Stimulated activated CD4-positive, alpha-beta T cell treated with anti-CD3 and anti-CD28 coated beads, Interleukin-1b, Interleukin-23, amount 100 ng/mL, for 48 hours (primary cell): ENCODE measurements at places on chromosomes 1 and 21.
A peak's percentile ranks its signal among the peaks of the same experiment; 100 is the strongest.

DNA sequence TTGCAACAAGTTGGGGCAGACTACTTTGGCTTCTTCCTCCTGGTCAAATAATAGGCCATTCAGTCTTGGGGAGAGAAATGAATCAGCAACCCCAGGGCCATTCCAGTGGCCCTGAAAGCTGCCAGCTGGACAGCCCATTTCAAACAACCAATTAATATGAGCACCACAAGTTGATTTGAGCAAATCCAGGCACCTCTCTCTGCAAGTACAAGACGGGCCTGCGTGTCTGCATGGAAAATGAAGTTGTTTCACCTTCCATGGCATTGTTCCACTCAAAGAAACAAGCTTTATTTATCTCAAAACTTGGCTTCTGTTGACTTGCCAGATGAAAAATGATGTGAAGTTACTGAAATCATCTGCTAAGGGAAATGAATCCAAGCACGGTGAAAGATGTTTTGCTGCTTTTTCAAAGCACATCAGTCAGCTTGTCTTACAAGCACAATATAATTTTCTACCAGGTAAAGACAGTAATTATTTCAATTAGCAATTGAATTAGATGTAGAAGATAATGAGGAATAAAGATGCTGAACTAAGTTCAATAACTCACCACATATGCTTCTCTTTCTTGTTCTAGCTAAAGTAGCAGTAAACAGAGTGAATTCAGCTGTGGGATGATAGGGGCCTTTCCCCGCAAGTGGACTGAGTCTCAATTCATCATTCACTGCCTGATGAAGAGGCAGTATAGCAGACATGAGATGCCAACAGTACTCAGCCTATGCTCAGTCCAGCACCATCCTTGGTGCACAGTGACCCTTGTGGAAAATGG is 95.2 kb upstream of the SSX2IP start:
- DNase-seq: no peak

GRCh38 chr1:184532199-184532598 is 145.4 kb downstream of the C1orf21 start:
- DNase-seq: no peak

GRCh38 chr1:158509471-158510156 is 37.6 kb downstream of the OR10R2 start:
- no peak for DNase-seq

DNA sequence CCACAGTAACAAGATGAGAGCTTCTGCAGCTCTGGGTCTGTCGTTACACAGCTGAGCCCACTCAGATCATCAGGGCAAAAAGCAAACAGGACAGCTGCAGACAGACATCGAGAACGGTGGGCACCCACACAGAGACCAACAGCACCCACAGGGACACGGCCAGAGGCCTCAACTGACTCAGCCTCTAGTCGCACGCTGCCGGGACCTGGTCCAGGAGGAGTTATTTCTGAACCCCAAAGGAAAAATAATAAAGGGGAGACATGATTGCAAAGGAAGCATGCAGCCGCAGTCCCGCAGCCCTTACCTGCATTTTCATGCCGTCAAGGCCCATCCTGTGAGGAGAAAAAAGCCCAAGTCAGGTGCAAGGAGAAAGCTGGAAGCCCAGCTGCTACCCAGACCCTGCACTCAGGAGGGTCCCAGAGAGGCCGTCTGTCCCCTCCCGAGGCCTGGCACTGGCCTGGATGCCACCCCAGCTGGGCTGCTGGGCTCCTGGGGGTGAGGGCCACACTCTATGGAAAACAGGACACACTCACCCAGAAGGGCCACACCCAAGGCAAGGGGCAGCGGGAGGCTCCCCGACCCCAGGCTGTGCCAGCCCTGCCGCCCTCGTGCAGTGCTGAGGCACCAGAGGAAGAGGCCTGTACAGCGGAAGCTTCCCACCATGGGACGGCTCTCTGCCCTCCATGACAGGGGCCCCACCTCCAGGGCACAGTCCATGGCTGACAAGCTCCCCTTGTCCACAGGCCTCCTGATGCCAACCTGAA is 15.7 kb downstream of the LSS start:
- no peak for DNase-seq

DNA sequence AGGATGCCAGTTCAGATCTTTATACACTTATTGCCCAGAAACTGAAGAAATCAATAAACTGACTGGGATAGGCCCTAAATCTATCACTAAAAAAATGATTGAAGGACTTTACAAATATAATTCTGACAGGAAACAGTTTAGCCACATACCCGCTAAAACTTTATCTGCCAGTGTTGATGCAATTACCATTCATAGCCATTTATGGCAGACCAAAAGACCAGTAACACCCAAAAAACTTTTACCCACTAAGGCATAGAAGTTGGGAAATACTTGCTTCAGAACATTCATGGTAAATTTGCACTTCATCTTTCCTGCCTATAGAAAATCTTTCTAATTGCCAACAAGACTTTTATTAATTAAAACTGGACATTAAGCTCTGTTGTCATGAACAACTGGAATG is 15.0 kb upstream of the GPR25 start:
- no peak for DNase-seq

DNA sequence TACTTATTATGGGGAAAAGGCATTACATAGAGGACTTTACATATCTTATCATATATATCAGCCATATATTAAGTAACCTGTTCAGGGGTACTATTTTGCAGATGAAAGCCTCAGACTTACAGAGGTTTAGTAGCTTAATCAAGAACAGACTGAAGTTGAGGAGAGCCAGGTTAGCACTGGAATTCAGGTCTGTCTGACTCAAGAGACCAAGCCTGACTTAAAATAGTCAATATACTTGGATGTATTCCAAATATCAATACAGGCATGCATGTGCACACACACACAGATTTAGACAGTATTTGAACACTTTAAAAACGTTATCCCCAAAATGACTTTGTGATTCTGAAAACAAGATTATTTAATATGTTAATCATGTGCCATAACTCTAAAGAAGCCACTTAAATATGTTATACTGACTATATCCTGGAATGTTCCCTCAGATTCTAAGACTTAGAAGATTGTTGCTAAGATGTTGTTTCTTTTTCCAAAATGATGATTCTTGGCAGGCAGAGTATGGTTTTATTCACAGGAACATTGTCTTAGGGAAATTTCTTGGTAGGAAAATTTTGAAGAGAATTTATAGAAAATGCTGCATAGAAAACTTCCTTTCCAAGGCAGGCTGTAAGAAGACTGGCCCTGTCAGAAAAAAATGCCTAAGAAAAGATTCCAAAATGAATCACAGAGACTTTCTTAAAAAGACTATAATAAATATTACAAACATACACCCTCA is 61.6 kb downstream of the ADAMTS1 start:
- no peak for DNase-seq

- peak; percentile 88 for DNase-seq
Measured at GRCh38 chr1:206864939-206865671, at the start of gene IL20. Gene IL20, plus strand, starts transcription at chr1:206865623. Its CDS starts 230 bp downstream, at chr1:206865853.

GRCh38 chr1:172931761-172932160 is 119.0 kb downstream of the TNFSF18 start:
- no peak for DNase-seq

DNA sequence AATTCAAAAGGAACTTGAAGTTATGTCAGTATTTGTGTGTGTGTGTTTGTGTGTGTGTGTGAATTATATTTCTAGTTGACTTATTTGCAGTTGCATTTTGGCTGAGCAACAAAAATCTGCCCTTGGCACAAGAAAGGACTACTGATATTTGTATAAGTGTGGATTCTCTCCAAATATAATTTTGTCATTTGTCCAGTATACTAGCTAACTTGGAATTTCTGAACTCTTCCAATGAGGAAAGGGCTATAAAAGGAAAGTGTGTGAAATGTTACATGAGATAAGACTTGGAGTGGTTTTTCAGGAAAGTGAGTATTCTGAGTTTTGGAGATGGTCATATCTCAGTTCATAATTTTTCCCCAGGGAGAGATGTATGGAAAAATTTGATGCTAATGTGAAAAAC is 1384.1 kb upstream of the B3GALT2 start:
- no peak for DNase-seq

GRCh38 chr1:29690156-29690555 is 453.8 kb downstream of the PTPRU start:
- DNase-seq: no peak

DNA sequence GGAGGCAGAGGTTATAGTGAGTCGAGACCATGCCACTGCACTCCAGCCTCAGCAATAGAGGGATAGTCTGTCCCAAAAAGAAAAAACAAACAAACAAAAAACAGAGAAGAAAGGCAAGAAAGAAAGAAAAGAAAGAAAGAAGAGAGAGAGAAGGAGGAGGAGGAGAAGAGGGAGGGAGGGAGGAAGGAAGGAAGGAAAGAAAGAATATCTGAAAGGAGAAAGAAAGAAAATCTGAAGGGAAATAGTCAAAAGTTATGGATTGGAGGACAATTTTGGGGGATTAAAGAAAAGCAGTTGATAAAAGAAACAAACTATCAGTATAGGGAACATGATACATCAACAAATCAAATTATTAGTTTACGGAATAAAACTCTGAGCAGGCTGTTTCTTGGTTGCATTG is 67.4 kb upstream of the TBX15 start:
- DNase-seq: no peak

GRCh38 chr1:70945251-70945650 is 102.4 kb downstream of the PTGER3 start:
- no peak for DNase-seq

DNA sequence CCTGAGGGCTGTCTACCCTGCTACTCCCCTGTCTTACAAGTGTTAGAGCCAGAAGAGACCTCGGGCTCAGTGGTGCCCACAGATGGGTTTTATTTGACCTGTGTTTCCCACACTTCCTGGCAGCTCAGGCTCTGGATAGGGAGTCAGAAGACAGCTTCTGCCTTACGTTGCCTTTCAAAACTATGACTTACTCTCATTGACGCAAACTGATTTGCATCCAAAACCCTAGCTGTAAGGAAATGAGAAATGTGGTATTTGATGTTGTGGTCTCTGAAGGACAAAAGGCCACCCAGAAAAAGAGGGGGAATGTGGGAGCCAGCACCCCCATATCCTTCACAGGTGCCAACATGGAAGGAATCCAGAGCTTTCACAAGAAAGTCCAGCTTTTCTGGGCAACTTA is 180.2 kb downstream of the ATG4C start:
- DNase-seq: no peak

DNA sequence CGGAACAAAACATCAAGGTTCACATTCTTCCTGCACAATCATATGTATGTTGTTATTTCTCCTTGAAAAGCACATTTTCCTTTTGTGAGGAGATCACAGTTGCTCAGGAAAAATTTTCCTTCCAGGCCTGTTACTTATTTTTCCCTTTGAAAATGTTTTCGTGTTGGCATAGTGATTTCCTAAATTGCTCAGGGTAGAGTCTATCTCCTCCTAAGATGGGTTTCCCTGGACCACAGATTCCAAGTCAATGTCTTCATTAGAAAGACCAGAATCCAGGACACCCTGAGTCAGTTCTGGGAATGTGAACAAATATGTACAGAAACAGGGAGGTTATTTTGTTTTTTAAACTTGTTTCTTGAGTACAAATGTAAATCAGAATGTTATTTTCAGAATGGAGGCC is 94.3 kb upstream of the C1orf105 start:
- DNase-seq: no peak

- DNase-seq: no peak
Measured at GRCh38 chr21:29396951-29397455, 98.3 kb downstream of the BACH1 start.

GRCh38 chr1:64490213-64490818 is 20.4 kb downstream of the CACHD1 start:
- no peak for DNase-seq

- no peak for DNase-seq
Measured at GRCh38 chr1:218219460-218219859, 65.6 kb upstream of the RRP15 start.

DNA sequence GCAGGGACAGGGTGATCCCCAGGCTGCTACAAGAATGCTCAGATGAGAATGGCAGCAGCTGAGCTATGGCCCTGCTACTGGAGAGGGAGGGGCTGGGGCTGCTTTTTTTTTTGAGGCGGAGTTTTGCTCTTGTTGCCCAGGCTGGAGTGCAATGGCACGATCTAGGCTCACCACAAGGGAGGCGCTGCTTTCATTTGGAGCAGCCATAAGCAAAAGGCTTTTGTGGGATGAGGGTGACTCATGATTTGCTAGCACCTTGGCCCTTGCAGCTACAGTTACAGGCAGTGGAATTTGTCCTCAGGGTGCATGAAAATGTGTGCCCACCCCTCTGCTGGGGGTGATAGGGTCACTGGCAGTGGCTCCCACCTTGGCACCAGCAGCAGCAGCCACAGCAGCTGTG is 32.4 kb upstream of the CYP4A22 start:
- no peak for DNase-seq

- no peak for DNase-seq
Measured at GRCh38 chr21:34205811-34206571, 132.6 kb downstream of the MRPS6 start.

DNA sequence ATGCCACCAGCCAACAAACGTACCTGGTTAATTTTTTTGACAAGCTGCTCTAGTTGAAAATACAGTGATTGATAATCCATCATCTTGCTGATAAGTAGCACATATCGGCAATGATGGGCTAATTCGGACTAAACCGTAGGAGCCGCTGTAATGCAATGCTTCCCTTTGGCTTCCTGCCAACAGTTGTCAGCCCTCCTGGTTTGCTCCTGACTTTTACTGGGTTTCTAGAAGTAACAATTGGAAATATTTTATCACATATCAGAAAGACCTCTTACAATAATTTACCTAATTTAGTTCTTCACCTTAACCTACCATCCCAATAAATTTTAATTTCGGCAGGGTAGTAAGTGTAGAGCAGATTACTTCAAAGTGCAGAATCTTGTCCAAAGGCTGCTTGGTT is 148.5 kb downstream of the DHRS3 start:
- DNase-seq: no peak

DNA sequence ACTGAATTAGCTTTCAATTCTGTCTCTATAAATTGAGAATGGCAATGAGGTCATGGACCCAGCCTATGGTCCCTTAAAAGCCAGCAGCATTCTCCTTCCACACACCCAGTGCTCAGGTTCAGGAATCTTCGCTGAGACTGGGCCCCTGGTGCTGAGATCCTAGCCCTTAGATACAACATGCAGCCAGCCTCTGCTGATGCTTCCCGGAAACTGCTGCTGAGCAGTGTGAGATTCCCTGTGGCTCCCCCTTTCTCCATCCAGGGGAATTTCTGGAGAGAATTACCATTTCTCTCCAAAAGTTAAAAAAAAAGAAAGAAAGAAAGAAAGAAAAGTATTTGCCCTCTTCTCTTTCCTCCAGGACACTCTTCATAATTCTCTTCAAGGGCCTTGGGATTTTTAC is 31.7 kb upstream of the RALGPS2 start:
- no peak for DNase-seq

DNA sequence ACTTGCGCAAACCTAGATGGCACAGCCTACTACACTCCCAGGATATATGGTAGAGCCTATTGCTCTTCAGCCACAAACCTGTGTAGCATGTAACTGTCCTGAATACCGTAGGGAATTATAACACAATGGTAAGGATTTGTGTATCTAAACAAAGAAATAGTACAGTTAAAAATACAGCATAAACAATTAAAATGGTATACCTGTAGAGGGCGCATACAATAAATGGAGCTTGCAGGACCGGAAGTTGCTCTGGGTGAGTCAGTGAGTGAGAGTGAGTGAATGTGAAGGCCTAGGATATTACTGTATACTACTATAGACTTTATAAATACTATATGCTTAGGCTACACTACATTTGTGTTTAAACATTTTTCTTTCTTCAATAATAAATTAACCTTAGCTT is 99.3 kb downstream of the PLD5 start:
- no peak for DNase-seq

GRCh38 chr1:218785928-218786327 is 387.8 kb upstream of the LYPLAL1 start:
- DNase-seq: no peak

GRCh38 chr1:56849750-56850149 is 4.8 kb upstream of the C8A start:
- no peak for DNase-seq
